ENCODE measurements at places on chromosomes 12 and 14.
A peak's percentile ranks its signal among the peaks of the same experiment; 100 is the strongest.

DNA sequence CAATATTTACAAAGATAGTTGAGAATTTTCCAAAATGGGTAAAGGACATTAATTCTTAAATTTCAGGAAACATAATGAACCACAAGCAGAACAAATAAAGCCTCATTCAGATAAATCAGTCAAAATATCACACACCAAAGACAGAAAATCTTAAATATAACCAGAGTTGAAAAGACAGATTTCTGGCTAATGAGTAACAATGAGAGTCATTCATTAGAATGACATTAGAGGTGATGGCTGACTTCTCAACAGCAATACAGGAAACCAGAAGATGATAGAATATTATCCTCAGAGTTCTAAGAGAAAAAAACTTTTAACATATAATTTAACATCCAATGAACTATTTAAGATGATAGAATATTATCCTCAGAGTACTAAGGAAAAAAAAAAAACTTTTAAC lies 124.2 kb downstream of the DENND5B start:
- no peak for DNase-seq

DNA sequence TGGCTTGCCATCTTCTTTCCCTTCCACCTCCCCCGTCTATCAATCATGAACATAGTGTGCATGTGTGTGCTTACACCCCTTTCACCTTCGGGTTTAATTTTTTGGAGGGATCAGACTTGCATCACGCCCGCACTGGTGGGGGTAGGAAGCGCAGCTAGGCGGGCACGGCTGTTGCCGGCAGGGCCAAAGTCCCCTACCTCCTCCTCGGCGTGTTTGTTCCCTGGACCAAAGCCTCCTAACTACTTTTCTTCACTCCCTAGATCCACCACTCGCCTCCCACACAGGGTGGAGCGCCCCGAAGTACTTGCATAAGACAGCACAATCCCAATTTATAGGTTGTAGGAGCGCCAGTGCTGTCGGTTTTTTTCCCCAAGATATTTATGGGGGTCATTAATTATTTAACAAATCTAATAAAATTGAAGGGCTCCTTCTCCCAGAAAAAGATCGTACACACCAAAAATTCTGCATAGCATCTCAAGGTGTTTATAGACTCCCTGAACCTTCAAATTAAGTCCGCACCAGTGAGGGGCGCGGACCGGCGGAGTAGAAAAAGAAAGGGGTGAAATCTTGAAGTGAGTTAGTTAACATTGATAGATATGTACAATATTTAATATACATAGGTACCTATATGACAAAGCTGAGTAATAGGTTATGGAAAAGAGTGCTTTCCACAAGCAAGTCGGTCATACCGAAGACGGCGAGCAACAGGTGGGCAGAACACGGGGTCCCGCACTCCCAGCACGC lies 717 bp downstream of the PKP2 start:
- DNase-seq = no peak

DNA sequence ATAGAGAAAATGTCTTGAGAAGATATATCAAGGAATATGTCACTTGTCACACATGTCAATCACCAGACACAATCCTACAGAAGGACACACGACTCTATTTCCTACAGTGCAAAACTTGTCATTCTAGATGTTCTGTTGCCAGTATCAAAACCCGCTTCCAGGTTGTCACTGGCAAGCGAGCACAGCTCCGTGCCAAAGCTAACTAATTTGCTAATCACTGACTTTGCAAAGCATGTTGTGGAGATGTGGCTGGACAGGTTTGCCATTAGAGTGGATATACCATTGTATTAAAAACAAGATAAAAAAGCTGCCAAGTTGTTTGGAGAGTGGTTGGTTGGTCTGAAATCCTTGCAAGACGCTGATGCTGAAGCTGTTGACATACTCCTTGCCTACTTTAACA lies 7.9 kb upstream of the SGPP1 start:
- DNase-seq = no peak

GRCh38 chr14:100955201-100955600 lies 51.7 kb upstream of the RTL1 start:
- DNase-seq = no peak

- no peak for DNase-seq
Observed at GRCh38 chr12:121538699-121539061, 42.1 kb downstream of the KDM2B start.

DNA sequence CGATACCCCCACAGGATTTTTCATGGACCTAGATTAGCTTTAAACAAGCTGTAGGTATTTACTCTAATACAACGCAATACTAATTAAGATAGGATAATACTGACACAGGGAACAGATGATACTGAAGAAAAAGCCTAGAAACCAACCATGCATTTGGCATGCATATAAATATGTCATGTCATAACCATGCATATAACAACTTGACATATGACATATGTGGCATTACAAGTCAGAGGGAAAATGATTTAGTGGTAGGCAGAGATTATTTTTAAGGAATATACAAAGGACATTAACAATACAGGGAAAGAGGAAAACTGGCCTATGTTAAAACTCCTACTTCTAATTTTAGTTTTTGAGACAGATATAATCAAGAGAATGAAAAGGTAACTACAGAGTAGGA lies 27.9 kb downstream of the CAPS2 start:
- no peak for DNase-seq

DNA sequence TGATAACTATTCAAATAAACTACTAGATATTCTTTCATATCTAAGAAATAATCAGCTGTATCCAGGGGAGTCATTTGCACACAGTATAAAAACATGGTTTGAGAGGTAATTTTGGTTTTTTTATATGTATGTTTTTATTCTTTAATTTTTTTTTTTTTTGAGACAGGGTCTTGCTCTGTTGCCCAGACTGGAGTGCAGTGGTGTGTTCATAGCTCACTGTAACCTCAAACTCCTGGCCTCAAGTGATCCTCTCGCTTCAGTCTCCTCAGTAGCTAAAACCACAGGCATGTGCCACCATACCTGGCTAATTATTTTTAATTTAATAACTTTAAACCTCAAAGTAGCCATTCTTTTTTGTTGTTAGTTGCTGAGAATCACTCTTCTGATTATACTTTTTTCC lies 1.8 kb downstream of the PRORP start:
- no peak for DNase-seq

DNA sequence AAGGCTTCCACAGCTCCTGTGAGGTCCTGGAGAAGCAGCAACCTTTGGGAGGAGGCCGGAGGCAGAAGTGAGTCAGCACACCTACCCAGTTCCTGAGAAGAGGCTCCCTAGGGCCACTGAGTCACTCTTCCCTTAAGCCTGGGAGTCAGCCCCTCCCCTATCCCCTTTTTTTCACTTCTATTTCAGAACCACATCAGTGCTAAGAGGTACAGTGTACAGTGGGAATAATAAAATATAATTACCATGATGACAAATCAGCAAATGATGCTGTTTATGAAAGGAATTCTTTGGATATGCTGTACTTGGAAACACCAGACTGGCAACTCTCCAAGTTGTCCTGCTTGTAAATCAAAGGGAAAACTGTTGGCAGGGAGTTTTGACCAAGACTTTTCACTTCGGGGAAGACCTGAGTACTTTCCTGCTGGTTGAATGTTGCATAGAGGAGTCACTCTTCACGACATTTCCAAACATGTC lies 7.8 kb upstream of the TBPL2 start:
- no peak for DNase-seq

DNA sequence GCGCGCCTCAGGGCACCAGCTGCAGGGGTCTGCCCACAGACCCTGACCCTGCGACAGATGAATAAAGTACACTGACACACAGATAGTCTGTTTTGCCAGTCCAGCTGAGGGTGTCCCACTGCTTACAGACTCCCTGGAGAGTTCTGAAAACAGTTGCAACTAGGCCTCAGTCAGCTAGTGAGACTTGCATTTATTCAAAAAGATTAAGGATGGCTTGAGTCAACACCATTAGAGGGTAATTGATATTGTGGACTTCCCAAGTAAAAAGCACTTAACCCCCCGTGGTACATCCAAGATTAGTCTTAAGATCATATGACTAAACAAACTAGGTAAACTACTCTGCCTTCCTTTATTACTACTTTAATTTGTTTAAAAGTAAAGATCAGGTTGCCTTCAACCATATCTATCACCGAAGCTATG lies 11.1 kb upstream of the PSEN1 start:
- no peak for DNase-seq

GRCh38 chr14:49634547-49635334 lies at the start of gene DNAAF2:
DNAAF2 (minus strand) TSS chr14:49635244; CDS start chr14:49635149, 95 bp downstream.
- DNase-seq = peak; percentile 52

- no peak for DNase-seq
Observed at GRCh38 chr14:72318648-72319047, 386.4 kb downstream of the RGS6 start.

DNA sequence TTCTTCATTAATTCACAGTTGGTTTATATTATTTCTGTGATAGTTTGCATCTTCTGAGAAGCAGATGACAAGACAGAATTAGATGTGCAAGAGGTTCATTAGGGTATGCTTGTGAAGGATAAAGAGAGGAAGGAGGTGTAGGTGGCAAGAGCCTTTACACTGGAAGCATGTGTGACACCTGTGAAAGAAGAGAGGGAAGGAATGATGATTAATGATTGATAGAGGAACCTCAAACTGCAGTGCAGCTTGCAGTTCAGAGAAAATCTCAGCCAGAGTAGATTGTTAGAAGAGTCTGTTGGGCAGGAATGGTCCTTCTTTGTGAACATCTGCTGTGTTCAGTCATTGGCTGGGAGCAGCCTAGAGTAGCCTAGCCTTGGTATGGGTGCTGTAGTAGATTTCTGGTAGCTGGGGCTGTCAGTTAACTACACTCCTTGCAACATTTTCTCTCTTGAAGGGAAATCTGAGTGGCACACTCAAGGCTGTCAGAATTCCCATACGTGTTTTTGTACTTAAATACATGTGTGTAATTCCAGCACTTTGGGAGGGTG lies 9.0 kb downstream of the RCOR1 start:
- DNase-seq = no peak

DNA sequence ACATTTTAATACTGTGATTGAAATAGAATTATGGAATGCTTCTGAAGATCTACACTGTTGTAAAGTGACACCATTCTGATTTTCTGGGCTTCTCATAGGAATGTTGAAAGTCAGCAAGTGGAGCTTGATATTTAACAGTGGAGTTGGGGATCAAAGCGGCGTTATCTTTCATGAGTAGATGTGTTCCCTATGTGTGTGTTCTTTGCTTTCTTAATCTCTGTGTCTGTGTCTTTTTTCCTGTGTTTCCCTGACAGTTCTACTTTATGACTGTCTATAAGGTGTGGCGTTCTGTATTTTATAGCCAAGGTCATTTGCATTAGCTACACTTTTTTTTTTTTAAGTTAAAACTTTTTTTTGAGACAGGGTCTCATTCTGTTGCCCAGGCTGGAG lies 24.7 kb downstream of the SYNE2 start:
- no peak for DNase-seq

DNA sequence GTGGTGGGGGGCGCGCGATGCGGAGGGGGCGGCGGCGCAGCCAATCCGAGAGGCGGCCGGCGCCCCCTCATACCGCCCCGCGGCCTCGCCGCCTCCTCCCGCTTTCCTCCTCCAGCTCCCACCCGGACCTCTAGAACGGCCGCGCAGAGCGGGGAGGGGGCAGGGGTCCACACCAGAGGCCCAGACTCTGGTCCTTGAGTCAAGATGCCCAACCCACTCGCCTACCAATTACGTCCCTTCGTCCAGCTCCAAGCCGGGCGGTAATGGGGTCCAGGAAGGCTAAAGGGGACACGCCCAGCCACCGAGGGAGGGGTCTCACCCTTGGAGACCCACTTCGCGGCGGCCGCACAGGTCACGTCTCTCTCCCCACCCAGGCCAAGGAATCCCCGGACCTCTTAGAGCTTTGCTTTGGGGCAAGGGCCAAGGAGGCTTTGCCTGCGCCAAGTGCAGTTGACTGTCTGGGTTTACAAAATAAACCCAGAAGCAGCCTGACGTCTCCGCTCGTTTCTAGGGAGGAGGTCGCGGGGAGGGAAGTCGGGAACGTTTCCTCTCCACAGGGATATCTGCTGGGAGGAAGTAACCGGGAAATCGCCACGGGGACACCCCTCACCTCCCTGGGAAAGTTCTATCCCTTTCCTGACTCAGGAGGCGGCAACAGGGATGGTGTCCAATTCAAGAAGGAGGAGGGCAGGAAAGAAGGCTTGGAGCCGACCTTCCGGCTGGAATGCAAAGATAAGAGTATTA lies 394 bp upstream of the AMIGO2 start:
- DNase-seq = no peak

- no peak for DNase-seq
Observed at GRCh38 chr12:84757978-84758377, 154.6 kb downstream of the SLC6A15 start.
